ENCODE measurements at places on chromosomes 4 and X. TPM values are rescaled to one million over a fixed set of nuclear protein-coding genes. Genes with fewer than 3 reads are reported as not detected.
A peak's percentile ranks its signal among the peaks of the same experiment; 100 is the strongest.

Gene MAGEE2
- not detected for total RNA-seq

Gene CCNB3
- total RNA-seq, result 0.20 TPM

Gene PHEX
- 0.35 TPM for total RNA-seq

Gene ADGRA3
- 71.9 TPM for total RNA-seq

Gene P2RY10
- total RNA-seq, result not detected

- peak; percentile 98 for DNase-seq
Observed at GRCh38 chr4:77579406-77580076, 26.1 kb upstream of the CXCL13 start.

- no peak for DNase-seq
Observed at GRCh38 chr4:107736037-107736436, 16.0 kb upstream of the PAPSS1 start.

GRCh38 chr4:36024901-36025660 lies 219.2 kb downstream of the ARAP2 start:
- DNase-seq, result peak; percentile 18

DNA sequence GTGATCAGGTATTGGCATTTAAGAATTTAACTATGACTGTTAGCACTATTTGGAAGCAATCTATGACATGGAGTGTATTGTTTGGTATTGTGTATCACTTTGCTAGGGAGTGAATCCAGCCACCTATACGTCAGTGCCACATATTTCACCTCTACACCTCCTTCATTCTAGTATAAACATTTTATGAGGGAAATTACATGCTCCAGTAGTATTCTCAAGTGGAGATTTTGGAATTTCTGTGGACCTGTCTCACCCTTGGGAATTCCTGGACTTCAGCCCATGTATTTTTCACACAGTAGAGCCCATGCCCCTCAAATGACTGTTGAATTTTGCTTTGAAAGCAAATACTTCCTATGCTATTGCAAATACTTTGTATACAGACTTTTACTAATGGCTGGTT lies 11.3 kb downstream of the BST1 start:
- peak; percentile 9 for DNase-seq

DNA sequence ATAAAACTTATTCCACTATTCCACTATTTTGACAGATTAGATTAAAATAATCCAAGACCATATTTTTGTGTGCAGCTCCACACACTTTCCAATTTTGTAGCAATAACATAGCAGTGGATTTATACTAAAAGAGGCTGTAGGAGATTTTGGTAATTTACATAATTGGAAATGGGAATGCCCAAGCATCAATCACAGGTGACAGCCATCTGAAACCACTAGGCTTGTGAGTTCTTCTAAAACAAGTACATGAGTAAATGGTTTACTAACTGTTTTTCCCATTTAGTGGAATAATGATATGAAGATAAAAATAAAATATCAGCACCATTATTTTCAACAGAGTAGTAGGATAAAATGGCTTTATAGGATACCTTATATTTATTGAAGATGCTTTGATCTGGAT lies 4.4 kb downstream of the ANK2 start:
- peak; percentile 63 for DNase-seq

DNA sequence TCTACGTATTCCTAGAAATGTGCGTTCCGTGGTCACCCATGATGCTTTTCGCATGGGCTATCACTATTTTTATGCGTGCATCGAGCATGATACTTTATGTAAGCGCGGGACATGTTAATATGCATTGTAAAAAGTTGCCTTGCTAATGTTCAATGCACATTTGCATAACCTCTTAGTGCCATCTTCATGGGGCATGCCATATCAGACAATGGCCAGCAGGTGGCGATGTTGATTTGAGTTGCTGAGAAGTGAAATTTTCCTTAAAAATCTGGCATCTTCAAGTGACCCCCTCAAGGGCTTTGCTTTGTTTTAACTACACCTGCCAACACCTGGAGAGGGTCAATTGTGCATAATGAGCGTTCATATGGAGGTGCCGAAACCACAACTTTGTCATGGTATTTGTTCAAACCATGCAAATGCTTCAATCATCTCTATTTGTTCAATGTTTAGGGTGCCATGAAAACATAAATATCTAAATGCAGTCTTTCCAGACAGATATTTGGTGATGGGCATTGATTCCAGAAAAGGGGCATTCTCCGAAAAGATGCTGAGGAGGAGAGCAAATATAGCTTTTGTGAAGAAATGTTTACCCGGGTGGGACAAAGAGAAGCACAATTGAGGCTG lies 833.9 kb upstream of the PRKX start:
- DNase-seq, result peak; percentile 7

- no peak for DNase-seq
Observed at GRCh38 chr4:182765987-182766856, 151.0 kb downstream of the DCTD start.

- no peak for DNase-seq
Observed at GRCh38 chr4:8542776-8543525, 37.2 kb upstream of the GPR78 start.

DNA sequence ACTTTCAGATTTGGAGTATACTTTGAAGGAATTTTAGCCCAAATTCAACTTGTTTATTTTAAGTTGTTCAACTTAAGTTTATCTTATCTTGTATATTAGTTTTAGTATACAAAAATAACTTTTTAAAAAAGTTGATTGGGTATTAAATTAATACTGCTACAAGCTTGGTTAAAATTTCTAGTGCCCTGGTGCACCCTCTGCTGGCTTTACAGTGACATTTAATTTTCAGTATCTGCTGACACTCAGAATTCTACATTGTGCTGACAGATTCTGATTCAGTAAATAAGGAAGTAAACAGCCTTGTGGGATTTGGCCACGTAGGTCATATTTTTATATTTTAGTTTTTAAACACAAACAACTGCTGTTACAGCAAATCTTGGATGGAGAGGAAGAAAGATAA lies 2.9 kb downstream of the EDA start:
- peak; percentile 23 for DNase-seq

GRCh38 chr4:18630218-18631110 lies 608.9 kb upstream of the LCORL start:
- no peak for DNase-seq

GRCh38 chrX:131239057-131239456 lies 50.0 kb downstream of the IGSF1 start:
- DNase-seq, result no peak

DNA sequence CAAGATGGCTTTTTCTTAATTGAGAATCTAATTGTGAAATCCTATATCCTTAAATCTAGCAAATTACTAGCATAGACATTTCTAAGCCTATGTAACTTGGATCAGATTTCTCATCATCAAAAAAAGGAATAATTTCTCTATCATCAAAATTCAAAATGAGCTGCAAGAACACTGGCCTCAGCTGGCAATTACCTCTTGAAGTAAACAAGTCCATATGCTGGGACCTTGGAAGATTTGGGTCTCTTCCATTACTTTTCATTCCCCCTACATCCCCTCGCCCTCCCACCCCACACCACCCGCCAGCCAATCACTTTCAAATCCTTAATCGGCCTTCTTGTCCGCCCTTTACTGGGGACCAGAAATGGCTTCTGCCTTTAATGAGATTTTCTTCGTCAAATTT lies 23.3 kb upstream of the MBTPS2 start:
- DNase-seq, result no peak

- DNase-seq, result no peak
Observed at GRCh38 chrX:46624090-46624786, 50.7 kb downstream of the CHST7 start.

DNA sequence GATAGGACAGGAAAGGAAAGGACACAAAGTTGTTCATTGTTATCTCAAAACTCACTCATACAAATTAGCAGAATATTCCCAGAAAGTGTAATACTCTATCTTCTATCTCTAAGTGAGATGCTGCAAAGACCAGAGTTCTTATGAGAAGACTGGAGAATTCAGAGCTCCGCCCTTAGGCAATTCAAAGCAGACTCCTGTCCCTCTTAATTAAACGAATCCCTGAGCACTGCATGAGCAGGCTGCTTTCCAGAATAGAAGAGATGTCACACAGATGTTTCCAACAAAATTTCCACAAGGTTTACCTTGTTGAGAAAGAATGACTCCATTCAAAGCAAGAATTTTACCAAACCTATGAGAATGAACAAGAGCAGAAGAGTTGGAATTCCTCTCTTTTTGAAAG lies 630.8 kb upstream of the INTU start:
- no peak for DNase-seq

DNA sequence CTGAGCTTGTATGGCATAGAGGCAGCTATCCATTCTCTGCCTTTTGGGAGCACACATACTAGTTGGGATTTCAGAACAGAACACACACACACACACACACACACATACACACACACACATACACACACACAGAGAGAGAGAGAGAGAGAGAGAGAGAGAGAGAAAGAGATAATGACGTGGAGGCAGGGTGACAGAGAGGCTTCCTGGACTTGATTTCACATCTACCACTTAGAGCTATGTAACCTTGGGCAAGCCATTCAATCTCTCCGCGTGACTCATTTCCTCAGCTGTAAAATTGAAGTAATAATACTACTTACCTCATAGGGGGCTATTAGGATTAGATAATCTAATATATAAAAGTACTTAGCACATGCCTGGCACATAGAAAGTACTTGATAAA lies 12.3 kb upstream of the GRIA3 start:
- DNase-seq, result no peak
